Mammary epithelial cell (primary cell): ENCODE measurements at places on chromosomes 7 and 10. TPM values are rescaled to one million over a fixed set of nuclear protein-coding genes. Genes with fewer than 3 reads are reported as not detected.
A peak's percentile ranks its signal among the peaks of the same experiment; 100 is the strongest.

- no peak for DNase-seq
Observed at GRCh38 chr7:31082447-31082846, 30.3 kb downstream of the ADCYAP1R1 start.

DNA sequence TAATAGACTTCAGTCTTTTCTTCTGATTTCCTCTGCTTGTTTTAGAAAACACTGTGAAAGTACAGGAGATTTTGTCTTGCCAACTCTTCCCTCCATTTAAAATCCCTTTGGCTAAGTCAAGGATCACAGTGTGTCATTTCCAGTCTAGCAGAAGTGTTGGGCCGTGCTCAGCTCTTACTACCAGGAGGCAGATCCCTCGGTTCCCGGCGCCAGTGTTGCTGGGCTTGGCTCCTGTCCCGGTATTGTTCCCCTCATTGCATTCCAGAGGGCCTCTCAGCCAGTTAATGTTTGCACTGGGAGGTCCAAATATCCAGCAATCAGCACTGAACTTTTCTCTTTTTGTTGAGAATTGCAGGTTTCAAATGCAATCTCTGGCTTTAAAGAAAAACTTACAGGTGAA lies 612.1 kb upstream of the MGMT start:
- DNase-seq = no peak

Gene C10orf71
- total RNA-seq = not detected in 2 replicates

GRCh38 chr7:42227936-42228591 lies 8.9 kb downstream of the GLI3 start:
- peak; percentile 76 for DNase-seq

- no peak for DNase-seq
Observed at GRCh38 chr7:55517191-55517633, 55.1 kb downstream of the VOPP1 start.

- DNase-seq = no peak
Observed at GRCh38 chr7:123533929-123534382, 439 bp downstream of the IQUB start.

DNA sequence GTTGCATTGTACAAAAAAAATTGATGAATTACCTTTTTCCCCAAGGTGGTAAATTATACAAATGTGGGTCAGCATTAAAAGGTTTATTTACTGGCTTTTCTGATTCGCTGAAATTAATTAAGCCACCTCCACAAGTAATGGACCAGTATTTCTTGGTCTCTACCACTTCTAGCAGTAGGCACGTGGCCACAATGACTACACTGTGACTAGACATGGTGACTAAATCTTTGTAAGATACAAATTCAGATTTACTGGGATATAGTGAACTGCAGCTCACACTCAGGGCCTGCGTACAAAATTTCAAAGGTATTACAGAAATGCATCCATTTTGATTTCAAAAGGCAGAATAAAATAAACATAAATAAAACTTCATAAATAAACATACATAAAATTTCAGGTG lies 10.9 kb downstream of the HPSE2 start:
- DNase-seq = peak; percentile 7
